ENCODE measurements at places on chromosomes 1 and 21.

- DNase-seq, result no peak
Observed at GRCh38 chr1:162365284-162366020, 11.2 kb downstream of the SPATA46 start.

- no peak for DNase-seq
Observed at GRCh38 chr1:188004849-188005248, 1176.1 kb downstream of the PLA2G4A start.

GRCh38 chr1:68230484-68230802 lies 1.9 kb downstream of the WLS start:
- no peak for DNase-seq

- no peak for DNase-seq
Observed at GRCh38 chr1:159686599-159687299, 27.6 kb downstream of the CRP start.

- no peak for DNase-seq
Observed at GRCh38 chr1:109880971-109881894, 29.4 kb upstream of the CSF1 start.

- no peak for DNase-seq
Observed at GRCh38 chr1:51000160-51000559, 30.1 kb downstream of the CDKN2C start.

DNA sequence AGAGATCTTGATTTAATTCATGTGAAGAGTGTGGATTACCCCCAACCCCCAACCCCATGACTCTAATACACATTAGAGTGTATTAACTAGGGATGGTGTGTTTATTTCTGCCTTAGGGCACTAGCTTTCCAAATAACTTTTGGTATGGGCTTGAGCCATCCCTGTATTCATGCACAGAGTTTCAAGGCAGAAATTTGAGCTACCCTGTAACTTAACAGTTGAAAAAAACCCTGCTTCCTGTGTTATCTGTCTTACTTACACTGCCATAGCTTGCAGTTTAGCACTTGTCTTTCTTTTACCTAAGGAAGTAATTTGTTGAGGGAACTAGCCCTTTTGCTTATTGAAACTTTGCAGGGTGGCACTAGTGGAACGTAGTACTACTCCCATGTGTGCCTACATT lies 6.3 kb downstream of the SRSF11 start:
- DNase-seq, result peak; percentile 5

DNA sequence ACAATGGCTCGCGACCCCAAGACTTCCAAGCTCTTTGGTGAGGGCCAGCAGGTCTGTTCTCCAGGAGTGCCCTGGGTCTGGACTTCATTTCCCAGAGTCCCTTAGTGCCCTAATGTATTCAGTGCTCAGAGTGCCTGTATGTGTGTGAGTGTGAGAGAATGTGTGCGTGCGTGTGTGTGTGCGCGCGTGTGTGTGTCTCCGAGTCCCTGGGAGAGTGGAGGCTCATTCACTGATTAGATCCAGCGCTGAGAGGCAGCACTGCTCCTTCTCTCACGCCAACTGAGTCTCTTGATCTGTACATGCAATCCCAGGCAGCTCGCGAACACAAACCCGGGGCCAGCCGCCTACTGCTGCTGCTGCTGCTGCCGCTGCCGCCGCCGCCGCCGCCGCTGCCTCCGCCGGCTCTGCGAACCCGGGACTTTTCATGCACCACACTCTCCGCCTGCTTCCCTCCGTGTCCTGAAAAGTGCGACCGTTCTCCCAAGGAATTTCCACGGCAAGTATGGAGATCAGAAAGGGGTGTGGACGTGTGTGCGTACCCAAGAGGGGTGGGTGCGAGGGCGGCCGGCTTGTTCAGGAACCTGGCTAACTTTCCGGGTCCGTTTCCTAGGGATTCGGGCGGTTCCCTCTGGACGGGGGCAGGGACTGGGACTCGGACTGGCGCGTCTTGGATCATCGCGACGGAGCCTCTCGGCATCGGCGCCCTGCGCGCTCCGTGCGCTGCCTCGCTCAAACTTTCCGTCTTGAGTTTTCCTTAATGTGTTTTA lies at the start of gene RNF220:
TSS of gene RNF220 (plus strand) at position 225 of the 767 bp plus-strand sequence.
- DNase-seq, result peak; percentile 60

DNA sequence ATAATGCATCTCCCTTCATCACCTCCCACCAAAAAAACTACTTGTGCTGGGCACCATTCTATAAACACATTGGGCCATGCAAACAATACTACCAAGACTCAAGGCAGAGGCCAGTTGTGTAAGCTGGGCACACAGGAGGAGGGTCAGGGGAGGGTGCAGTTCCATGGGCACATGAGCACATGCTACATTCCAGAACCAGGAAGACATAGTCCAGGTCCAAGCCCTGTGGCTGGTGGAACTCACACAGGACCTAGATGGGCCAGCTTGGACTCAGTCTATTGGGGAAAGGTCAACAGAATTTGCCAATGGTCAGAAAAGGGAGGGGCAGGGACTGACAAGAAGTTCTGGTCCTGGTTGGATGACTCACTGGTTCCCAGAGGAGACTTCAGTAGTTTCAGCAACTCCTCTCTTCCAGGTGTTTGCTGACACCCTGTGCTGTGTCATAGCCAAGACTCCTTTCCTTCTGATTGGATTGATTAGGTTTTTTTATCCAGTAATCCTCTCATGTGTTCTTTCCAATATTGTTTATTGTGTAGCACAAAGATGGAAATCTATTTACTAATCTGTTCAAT lies 249.7 kb downstream of the C1orf94 start:
- no peak for DNase-seq

DNA sequence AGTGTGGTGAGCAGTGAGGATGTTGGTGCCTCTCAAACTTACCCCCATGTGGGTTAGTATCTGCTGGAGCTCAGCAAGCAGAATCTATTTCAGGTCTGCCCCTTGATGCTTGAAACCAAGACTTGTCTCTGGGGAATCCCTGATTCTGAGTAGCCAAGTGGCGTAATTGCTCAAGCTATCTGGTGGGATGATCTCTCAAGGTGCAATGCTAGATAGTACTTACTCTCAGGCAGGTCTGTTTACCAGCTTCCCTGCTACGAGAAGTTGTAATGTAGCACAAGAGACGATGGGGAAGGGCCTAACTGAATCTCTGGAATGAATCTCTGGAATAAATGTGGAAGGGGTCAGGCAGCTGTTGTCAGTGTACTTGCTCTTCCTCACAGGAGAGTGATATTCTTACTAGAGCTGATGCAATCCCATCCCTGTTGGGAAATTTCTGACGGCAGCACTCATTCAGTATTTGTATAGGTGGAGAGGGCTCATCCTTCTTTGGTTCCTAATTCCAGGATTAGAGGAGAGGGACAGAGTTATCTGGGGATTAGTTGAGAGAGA lies 65.4 kb downstream of the MACF1 start:
- peak; percentile 67 for DNase-seq

- DNase-seq, result no peak
Observed at GRCh38 chr1:114323959-114324661, 170.4 kb upstream of the SYT6 start.

GRCh38 chr1:193259636-193260035 lies 73.2 kb upstream of the B3GALT2 start:
- DNase-seq, result no peak

DNA sequence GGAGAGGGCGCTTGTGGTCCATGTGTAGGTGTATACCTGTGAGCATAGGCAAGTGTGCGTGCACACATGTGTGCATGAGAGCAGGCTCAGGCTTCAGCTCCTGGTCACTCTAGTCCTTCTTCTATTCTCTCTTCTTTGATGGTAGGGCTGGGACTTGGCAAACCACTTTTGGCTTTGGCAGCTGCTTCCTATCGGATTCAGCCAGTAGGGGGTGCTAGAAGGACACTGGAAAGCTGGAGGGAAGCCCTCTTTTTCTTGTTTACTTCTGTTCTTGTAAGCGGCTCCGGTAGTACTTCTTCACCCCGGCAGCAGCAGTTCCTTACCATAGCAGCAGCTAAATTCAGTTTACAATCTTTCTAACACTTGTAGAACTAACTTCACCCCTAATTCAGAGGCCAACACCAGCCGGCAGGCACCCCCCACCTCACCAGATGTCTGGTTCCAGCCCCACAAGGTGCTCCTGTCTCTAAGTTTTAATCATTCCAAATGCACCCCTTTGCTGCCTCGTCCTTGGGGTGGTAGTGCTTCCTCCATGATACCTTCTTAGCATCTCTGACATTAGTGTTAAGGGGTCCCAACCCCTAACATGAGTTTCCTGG lies 25.1 kb downstream of the NENF start:
- DNase-seq, result peak; percentile 7

DNA sequence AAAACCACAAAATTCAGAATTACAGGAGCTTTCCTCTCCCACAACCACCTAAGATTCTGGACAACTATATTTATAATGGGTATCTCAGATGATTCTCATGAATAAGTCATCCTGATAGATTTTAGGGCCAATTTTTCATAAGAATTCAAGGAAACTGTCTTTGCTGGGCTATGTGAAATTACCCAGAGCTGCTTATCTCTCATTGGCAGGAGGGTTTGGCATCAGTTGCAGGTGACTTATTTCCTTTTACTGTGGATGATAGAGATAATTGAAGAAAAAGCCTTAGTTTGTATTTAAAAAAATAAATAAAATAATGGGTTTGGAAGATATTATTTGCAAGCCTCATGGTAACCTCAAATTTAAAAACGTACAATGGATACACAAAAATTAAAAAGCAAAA lies 38.2 kb upstream of the WDR26 start:
- DNase-seq, result no peak

DNA sequence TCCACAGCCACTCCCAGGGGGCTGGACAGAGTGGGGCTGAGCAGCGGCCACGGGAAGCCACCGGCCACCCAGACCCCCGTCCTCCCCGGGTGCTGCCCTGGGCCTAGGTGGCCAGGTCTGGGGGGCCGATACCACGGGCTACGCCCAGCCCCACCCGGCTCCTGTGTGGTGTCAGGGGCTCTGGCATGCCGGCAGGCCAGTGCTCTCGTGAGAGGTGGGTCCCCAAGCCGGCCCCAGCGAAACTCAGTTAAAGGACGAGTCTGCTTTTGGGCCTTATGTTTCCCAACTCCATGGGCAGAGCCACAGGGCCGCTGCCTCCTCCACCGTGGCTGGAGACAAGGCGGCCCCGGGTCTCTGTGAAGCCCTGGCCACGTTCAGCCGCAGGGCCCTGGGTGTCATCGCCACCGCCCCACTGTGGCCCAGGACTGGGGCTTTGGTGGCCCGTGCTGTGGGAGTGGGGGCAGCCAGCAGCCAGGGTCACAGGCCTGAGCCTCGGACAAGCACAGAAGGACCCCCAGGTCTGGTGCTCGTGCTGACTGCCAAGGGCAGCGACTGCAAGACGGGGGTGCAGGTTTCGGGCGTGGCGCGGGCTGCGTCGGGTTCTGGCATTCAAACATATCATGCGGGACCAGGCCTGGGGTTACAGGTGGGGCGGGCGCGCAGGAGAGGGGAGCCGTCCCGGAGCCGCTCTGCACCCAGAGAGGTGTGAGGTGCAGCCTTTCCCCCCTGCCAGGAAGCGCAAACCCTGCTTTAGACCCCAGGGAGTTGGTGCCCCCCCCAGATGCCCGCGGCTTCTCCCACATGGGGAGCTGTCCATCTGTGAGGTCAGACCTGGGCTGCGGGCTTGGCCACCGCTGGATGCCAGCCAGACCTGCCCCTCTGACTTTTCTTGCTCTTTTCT lies 11.9 kb upstream of the C1orf159 start:
- no peak for DNase-seq

DNA sequence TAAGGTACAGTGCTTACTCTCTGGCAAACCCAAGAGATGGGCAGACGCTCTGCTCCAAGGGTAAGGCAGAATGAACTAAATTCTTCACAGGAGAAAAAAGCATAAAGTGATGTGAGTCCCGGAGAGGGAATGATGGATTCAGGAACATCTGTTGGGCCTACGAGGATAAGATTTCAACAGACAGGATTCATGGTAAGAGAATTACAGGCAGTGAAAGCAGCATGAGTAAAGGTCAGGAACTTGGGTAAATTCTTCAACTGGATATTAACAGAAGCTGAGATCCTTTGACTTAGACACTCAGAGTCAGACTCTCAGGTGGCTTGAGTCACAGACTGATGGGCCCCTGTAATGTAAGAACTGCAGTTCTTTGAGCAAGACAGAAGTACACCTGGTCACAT lies 152.6 kb downstream of the TRABD2B start:
- DNase-seq, result no peak

GRCh38 chr1:12065872-12066271 lies 2.8 kb downstream of the TNFRSF8 start:
- no peak for DNase-seq

DNA sequence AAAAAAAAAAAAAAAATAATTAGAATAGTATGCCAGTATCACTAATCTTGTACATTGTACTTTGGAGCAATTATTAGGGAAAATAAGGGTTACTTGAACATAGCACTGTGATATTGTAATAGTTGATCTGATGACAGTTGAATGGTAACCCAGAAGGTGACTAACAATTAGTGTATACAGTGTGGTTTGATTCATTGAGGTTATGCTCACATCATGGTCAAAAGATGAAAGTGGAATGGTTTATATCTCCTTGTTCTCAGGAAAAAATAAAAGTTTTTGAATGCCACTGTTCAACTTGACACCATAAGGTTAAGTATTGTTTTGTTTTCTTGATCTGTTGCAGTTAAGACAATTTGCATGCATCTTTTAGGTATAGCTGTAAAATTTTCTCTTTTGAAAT lies 87.0 kb downstream of the GPR52 start:
- DNase-seq, result no peak

GRCh38 chr1:37519613-37520012 lies 5.0 kb upstream of the MEAF6 start:
- DNase-seq, result no peak

GRCh38 chr1:61961009-61961408 lies 218.7 kb downstream of the PATJ start:
- DNase-seq, result no peak

DNA sequence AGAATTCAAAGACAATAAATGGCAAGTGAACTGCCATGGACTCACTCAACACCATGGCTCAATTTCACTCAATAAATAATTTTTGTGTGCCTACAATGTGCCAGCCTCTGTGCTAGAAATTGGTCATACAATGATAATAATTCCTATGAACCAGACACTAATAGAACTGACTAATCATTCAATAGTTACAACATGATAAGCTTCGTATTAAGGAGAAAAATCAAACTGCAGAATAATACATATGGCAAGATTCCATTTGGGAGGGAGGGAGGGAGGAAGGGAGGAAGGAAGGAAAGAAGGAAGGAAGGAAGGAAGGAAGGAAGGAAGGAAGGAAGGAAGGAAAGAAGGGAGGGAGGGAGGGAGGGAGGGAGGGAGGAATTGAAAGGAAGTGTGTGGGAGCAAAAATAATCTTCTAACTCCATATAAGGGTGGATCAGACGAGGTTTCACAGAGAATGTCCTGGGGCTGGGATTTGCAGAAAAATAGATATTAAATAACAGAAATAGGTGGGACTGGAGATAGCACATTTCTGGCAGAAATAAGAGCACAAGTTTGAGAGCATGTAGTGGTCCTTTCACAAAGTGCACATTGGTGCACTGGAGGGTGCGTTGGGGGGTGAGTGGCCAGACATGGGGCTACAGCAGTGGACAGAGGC lies 52.9 kb downstream of the JAK1 start:
- no peak for DNase-seq
